CD8-positive, alpha-beta T cell (primary cell): ENCODE measurements at places on chromosomes 3 and 15.

DNA sequence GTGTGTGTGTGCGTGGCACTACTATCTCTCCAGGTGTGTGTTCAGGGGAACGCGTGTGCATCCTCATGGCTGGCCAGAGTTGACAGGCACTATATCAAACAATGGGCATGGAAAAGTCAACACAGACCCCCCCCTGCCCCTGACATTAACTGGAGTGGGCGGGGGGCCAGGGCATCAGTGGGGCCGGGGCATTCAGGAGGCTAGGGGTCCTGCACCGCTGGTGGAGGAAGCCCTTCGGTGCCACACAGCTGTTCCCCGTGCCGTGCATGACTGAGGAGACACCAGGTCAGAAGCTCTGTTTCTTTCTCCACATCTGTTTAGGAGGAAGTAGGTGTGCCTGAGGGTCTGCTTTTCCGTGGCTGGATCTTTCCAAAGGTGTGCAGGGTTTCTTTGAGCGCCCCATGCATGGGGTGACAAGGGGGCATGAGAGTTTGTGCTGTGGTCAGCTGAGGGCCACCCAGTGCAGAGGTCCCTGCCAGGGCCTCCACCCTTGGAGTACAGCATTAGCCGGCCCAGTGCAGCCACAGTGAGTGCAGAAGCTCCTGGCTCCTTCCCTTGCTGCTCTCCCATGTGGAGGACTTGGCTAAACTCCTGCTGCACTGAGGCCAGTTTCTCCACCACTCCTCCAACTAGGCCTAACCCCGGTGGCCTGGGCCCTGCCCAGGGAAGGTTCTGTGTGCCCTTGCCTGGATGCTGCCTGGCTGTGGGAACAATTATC, 7.5 kb downstream of the C3orf22 start:
- DNase-seq, result no peak

DNA sequence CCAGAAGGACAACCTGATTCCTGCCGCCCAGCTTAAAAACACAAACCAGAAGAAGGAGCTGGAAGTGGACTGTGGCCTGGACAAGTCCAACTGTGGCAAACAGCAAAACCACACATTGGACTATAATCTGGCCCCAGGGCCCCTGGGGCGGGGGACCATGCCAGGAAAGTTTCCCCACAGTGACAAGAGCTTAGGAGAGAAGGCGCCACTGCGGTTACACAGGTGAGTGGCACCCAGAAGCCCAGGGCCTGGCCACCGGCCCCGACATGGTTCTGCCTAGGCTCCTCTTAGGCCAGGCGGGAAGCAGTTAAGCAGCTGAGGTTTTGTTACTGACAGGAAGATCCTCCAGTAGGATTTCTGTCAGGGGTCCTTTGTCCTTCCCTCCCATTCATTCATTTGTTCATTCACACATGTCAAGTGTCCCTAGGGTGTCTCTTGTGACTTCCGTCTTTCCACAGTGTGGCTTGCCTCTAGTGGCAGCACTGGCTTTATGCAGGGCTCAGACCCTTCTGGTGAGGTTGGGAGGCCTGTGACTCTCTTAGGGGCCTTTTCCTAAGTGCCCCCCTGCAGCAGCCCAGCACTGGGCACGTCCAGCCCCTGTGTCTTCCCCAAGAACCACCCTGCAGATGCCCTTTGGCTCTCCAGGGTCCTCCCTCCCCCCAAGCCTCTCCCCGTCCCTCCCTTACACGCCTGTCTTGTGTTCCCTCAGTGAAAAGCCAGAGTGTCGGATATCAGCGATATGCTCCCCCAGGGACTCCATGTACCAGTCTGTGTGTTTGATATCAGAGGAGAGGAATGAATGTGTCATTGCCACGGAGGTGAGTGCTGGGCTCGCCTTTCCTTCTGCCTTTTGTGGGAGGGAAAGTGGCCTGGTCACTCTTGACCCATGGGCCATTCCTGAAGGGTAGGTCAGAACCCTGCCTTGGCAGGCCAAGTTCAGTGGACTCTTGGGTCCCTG, 7.8 kb downstream of the DLL4 start:
- DNase-seq, result no peak

GRCh38 chr3:102916532-102916931, 481.7 kb downstream of the ZPLD1 start:
- no peak for DNase-seq

- no peak for DNase-seq
Observed at GRCh38 chr3:138154534-138154933, 20.2 kb downstream of the DBR1 start.

GRCh38 chr3:105953831-105954230, 85.0 kb upstream of the CBLB start:
- DNase-seq, result no peak

DNA sequence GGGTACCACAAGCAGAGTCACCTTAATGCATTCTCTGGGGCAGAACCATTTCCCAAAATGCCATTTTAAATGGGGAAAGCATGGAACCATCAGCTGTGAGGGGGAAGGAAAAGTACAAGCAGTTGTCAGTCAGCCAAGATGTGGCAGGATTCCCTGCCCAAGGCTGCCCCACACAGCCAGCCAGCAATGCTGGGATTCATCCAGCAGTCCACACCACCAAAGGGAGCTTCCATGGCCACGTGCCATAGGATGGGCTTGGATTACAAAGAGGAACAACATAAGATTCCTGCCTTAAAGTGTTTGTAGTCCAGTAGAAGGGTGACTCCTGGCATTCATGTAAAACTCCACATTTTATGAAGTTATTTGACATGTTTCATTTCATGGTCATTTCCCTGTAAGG, 233.3 kb downstream of the SHOX2 start:
- DNase-seq, result no peak
